H9 (cell line): ENCODE measurements at places on chromosomes 7 and 10.

DNA sequence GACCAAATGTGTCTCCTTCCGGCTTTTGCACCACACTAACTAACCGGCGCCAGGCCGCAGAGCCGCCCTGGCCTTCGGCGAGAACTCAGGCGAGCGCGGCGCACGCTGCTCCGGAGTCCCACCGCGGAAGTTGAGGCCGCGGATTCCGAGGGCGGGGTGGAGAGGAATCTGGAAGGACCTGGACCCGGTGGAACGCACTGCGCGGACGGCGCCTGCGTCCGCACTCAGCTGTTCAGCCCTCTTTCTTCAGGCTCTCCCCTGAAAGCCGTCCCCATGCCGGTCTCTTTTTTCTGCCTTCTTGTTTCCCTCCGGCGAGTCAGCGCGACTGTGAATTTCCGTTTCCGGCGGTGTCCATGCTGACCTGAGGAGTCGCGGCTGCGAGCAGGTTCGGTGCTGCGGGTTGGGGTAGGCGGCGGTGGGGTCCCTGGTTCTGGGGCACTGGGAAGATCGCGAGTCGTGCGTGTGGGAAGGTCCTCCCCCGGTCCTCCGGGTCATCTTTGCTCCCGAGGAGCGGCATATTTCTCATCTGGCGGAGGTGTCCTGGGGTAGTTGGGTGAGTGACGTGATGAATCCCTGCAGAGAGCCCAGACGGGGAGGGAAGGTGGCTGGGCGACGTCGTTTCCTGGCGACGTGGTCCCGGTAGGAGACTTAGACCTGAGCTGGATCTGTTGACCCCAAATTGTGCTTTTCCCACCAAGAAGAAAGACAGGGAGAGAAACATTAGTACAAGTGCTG lies at the start of gene BMS1:
TSS of gene BMS1 (plus strand) at position 350 of the 735 bp plus-strand sequence. CDS start 1,600 bp downstream, outside the sequence.
- peak; percentile 95 for DNase-seq

DNA sequence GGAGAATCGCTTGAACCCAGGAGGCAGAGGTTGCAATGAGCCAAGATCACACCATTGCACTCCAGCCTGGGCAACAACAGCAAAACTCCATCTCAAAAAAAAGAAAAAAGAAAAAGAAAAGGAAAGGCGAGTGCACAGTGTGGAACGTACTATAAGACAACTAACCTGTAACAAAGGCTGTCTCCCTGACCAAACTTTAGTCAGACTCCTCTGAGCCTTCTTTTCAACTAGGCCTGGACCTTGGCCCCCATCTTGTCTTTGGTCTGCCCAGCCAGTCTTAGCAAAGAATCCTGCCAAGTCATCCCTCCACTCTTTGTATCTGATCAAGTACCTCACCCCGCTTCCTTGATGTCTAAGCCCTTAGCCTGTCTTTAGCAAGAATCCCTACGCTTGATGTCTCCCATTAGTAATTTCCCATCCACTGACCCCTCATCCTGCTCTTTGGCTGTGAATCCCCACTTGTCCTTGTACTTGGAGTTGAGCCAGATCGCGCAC lies 68.9 kb upstream of the KDM7A start:
- DNase-seq, result no peak

- peak; percentile 22 for DNase-seq
Measured at GRCh38 chr7:44374007-44374763, 48.8 kb upstream of the CAMK2B start.

GRCh38 chr10:35353805-35354204 lies 17.5 kb downstream of the CCNY start:
- no peak for DNase-seq

DNA sequence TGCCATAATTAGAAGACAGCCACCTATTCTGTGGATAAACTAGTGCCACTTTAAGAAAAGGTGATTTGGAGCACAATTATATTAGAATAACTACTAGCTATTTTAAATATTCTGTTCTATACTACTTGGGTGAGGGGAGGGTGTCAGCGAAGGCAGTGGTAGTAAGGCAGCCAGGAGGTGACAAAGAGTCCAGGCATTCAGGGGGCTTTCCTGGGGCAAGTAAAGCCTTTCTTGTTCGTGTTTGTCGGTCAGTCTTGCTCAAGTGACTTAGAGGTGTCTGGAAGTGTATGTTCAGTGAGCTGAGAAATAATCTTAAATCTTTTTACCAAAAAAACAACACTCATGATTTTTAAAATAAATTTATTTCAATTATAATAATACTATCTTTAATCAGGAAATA lies 34.4 kb downstream of the ADD3 start:
- DNase-seq, result no peak

- no peak for DNase-seq
Measured at GRCh38 chr7:144709066-144709465, 126.8 kb downstream of the TPK1 start.

DNA sequence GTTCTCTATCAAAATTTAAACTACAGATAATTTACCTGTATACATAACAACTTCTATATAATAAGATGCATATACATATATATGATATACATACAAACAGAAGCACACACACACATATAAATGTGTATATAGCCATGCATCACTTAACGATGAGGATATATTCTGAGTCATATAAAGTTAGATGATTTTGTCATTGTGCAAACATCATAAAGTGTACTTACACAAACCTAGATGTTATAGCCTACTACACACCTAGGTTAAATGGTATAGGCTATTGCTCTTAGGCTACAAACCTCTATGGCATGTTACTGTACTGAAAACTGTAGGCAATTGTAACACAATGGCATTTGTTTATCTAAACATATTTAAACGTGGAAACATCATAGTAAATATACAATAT lies 937.6 kb upstream of the KCND2 start:
- no peak for DNase-seq

GRCh38 chr7:105602325-105603305 lies 21.3 kb upstream of the EFCAB10 start:
- DNase-seq, result no peak

DNA sequence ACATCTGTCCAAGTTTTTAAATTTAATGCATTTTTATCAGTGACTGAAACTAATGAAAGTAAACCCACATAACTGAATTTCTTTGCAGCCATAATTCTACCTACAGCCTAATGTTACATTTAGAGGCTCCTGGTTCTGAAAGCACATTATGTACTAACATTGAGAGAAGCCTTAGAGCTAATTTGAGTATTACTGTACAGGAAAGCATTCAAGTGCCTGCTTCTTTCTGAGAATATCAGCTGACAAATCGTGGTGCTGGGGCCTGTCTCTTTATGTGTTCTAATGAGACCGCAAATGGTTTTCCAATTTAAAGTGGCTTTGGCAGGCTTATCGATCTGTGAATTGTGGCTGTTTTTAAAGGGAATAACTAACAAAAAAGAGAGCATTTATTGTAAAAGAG lies 32.3 kb upstream of the DGKB start:
- no peak for DNase-seq

GRCh38 chr7:151298765-151299164 lies 42.8 kb upstream of the NUB1 start:
- DNase-seq, result no peak

DNA sequence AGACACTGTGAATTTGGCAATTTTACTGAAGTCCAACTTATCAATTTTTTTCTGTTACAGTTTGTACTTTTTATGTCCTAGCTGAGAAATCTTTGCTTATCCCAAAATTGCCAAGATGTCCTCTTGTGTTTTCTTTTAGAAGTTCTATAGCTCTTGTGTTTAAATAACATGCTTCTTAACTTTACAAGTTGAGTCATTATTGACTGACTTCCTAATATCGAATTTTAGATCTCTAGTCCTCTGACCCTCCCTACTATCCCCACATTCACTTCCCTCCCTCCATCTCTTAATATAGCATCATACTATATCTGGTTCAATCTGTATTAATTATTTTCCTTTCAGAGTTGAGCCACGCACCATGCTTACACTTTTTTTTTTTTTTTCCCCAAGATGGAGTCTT lies 61.9 kb downstream of the MRPL32 start:
- no peak for DNase-seq

DNA sequence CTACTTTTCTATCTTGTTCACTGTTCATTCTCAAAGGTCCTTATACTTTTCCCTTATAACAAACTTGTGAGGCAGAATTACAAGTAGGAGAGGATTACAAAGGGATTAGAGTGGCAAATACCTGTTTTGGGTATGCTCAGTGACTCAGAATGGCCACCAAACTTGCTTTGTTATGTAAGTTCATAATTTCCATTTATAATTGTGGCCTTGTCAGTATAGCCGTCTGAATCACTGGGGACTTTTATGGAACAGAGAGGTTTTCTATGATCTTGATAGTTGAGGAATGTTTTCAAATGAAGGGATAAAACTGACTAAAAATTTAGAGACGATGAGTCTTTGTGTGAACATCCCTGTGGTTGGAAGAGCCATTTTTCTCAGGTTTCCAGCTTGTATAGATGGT lies 116.2 kb downstream of the SND1 start:
- DNase-seq, result no peak

GRCh38 chr7:142383841-142384492 lies 126.1 kb upstream of the PRSS58 start:
- no peak for DNase-seq

DNA sequence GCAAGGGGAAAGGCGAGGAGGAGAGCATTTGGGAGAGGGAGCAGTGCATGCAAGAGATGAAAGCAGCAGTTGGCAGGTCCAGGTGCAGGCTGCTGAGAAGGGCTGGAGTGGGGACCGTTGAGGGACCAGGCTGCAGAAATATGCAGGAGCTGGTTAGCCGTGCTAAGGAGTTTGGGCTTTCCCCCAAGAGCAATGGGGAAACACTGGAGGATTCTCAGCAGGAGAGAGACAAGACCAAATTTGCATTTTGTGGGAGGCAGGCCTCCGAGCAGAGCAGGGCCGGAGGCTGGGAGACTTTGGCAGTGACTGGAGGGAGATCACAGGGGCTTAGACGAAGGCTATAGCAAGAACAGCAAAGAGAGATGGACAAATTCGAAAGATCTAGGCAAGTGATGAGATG lies 11.8 kb downstream of the BTBD16 start:
- no peak for DNase-seq

DNA sequence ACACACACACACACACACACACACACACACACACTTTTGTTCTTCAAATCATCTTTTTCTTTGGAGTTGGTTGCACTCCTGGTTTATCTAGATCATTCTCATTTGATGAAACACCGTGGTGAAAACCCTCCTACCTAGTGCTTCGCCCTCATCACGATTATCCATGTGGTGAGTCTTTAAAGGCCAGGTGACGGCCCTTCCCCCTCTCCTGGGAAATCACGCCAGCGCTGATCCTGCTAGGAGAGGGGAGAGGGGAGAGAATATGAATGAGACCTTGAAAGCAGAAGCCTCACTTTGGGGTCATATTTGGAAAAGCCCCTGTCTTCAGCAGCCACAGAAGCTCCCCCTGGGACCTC lies 103.9 kb upstream of the LRRC4 start:
- peak; percentile 51 for DNase-seq

- DNase-seq, result no peak
Measured at GRCh38 chr10:33126742-33127141, 168.7 kb upstream of the ITGB1 start.

- DNase-seq, result no peak
Measured at GRCh38 chr7:48780862-48781261, 143.5 kb upstream of the CDC14C start.

GRCh38 chr7:33129806-33130153 lies 416 bp downstream of the BBS9 start:
- DNase-seq, result no peak

DNA sequence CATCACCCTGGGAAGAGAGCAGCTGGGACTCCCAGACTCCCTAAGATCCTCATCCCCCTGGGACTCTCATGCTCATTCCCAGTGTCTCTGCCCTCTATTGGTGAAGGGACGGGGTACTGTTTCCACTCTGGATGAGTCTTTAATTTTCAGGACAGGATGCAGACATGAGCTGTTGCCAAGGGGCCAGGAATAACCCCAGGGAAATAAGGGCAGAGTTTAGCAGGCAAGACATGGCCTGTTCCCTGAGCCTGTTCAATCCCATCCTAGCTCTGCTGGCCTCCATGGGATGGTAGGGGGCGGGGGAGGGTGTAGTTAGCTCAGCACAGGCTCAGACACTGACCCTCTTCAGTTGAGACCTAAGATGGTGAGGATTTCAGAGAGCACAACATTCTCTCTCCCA lies 14.0 kb downstream of the C10orf105 start:
- no peak for DNase-seq

- DNase-seq, result no peak
Measured at GRCh38 chr10:122172361-122173008, 98.6 kb upstream of the BTBD16 start.

DNA sequence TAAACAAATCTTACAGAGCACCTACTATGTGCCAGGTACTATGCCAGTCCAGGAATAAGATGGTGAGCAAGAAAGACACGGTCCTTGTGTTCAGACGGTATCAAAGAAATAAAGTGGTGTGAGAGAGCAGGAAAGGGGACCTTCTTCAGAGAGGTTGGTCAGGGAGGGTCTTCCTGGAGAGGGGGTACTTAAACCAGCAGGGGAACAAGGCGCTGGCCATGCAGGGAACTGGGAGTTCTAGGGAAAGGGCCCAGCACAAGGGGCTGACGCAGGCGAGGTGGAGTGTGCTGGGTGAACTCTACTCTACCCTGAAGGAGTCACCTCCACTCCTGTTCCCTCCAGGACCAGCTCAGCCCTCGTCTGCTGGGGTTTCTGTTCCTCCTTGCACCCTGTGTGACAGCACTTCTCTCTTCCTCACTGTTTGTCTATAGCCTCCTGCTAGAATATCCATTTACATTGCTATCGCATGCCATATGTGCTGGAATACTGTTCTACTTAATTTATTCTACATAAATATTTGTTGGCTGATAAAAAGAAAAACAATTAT lies 73.5 kb downstream of the AOAH start:
- DNase-seq, result no peak

GRCh38 chr10:7857262-7857661 lies 39.0 kb downstream of the TAF3 start:
- no peak for DNase-seq

GRCh38 chr7:149879766-149880637 lies 6.2 kb downstream of the ATP6V0E2 start:
- DNase-seq, result peak; percentile 23

GRCh38 chr10:31745612-31746376 lies 182.8 kb downstream of the ARHGAP12 start:
- DNase-seq, result no peak

- DNase-seq, result no peak
Measured at GRCh38 chr10:92989250-92989649, 71.3 kb upstream of the CYP26C1 start.

DNA sequence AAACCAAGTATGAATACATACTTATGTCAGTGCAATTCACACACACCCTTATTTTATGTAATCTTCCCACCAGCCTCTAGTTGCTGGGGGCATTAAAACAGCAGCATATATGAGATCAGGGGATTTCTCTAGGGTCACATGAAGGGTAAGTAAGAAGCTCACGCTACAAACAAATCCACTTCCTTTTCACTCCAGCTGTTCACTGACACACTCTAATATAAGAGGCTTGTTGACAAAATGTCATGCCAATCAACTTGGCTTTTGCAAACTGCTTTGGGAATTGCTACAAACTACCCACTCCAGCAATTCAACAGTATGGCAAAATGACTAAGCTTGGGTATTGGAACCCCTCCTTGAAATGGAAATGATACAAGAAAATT lies 10.3 kb downstream of the FAM3C start:
- DNase-seq, result no peak

- no peak for DNase-seq
Measured at GRCh38 chr7:134587750-134588149, 38.8 kb downstream of the AKR1B15 start.
